ENCODE measurements at places on chromosomes 3 and 15.
A peak's percentile ranks its signal among the peaks of the same experiment; 100 is the strongest.

DNA sequence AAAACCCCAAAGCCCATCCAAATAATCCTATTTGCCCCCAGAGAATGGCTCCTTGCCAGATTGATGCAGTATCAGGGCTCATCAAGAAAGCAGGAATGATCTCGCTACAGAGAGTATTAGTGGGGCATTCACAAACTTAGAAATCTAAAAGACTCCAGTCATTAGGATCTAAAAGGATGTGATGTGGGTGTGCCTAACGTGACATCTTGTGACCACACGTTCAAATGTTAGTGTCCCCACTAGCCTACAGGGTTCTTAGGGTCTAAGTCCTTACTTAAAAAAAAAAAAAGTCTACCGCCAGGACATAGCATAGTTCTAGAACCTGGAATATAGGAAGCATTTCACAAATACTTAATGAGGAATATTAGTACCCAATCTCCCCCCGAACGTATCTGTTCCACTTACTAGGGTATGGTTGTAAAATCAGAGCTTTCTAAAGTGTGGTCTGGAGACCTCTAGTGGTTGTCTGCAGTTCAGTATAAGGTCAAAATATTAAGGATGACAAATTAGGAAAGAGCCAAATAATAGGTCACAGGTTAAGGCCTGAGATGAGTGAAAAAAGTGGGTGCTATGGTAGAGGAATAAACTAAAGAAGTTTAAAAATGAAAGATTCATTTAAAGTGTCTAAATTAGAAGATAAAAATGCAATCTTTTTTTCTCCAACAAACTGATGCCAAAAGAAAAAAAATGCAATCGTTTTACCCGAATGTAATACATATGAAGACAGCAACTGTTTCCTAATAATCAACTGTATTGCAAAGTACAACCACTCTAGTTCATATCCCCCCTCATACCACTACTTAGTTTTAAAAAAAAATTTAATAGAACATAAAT is 4.2 kb upstream of the CHRM5 start:
- DNase-seq = peak; percentile 57

GRCh38 chr3:48694610-48695392 is 9.1 kb upstream of the NCKIPSD start:
- no peak for DNase-seq

DNA sequence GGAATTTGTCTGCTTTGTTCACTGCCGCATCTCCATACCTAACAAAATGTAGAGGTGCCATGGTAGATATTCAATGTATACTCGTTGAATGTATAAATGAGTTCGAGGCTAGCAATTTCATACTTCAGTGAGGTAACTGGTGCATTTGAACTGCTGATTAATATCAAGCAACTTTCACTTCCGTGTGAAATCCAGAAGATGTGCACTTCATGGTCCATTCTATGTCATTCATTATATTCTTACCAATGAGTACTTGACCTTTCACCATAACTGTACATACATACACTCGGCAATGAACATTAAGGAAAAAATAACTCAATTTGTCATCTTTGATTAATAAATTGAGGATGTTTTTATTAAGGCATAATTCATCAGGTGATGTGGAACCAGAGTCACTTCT is 598.5 kb downstream of the ZNF385D start:
- no peak for DNase-seq

DNA sequence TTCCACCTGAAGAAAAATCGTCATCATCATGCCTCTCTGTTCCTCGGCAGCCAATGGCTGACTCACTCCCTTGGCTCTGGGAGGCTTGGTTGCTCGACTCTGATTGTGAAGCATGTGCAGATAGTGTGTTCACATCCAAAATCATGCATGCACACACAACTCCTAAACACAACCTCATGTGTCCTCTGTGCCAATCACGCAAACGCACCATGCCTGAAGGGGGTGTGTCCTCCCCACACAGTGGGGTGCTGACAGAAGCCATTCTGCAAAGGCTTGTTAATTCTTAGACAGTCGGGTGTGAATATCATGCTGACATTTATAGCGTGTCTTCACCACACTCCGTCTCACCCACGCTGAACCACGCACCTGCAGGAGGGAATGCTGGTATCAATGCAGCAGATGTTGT is 11.4 kb upstream of the CCDC174 start:
- no peak for DNase-seq

- DNase-seq = no peak
Measured at GRCh38 chr3:16301507-16301906, 36.5 kb downstream of the OXNAD1 start.

DNA sequence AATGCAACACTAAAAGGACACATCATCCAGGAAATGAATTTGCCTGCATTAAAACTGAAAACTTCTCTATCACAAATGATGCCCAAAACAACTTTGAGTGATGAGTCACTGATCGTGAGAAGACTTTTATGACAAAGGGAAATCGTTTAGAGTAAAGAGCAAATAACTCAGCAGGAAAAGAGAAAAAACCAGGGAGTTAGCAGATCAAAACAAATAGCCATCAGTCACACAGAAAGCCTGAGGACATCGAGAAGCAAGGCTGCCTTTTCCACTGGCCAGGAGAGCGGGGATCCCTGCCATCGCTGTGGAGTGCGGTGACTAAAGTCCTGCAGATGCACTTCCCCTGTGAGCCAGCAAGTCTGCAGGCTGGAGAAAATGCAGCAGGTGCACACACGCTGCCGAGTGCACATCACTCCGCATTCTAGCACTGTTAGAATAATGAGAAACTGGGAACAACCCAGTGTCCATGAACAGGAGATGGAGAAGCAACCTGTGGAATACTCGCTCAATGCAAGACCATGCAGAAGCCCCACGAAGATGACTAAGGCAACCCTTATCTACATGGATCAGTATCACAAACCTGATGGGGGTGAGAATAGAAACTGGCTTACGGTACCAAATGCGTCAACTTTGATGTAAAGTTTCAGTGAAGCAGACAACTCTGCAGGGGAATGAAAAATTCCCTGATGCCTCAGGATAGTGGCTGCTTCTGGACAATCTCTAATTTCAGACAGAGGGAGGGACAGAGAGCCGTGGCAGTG is 86.4 kb downstream of the NSMCE3 start:
- DNase-seq = no peak

GRCh38 chr3:106305882-106306435 is 437.1 kb upstream of the CBLB start:
- no peak for DNase-seq

GRCh38 chr3:138809500-138810256 is 25.1 kb downstream of the PIK3CB start:
- DNase-seq = no peak

GRCh38 chr3:31980530-31981205 is 394 bp downstream of the OSBPL10 start:
- DNase-seq = peak; percentile 67

- DNase-seq = no peak
Measured at GRCh38 chr3:13715961-13716360, 163.9 kb downstream of the WNT7A start.

DNA sequence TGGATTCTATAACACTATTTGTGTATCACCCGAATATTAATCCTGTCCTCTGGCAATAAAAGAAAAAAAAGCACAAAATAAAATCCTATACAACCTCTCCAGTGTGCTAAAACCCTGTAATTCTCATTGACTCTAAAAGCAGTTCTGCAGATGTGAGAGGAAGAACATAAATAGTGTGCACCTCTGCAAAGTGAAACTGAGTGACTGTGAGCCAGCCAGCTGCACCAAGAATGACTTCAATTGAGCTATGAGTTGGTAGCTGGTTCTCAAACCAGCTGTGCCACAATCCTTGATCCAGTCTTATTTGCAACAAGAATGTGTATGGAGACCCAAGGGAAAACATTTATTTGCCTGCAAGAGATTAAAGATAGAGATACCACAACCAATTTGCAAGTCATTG is 31.2 kb upstream of the COL8A1 start:
- DNase-seq = no peak

GRCh38 chr3:135166266-135166825 is 371.3 kb downstream of the EPHB1 start:
- DNase-seq = no peak

DNA sequence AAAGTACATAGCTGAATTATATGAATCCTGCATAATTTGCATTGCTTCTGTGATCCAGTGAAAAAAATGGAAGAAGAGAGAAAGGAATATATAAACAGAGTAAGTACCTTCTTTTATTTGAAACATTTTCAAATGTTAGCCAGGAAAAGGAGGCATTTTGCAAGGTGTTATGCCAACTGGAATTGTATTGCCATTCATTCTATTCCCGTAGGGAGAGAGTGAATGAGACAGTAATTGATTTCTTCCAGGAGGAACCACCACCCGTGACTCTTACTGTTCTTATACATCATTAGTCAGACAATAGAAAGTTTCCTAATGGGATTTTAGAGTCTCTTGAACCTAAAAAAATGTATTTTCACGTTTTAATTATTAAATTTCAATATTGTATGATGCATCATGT is 324.1 kb upstream of the ALCAM start:
- no peak for DNase-seq

DNA sequence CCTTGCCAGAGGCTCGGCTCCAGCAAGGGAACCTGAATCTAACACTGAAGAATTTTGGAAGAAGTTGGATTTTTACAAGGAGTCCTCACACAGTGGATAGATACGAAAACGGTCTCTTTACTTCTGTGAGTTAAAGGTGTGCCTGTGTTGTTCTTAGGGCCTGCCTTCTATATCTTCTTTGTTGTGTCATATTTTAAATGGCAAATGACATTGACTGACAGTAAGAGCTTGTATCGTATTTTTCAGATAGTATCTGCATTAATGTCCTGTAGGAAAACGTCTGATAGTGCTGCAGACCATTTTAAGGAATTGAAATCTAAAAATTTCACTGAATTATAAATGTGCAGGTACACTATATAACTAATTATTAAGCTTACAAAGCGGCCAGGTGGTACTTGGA is 56.3 kb downstream of the PTPRG start:
- no peak for DNase-seq

GRCh38 chr3:140758791-140759444 is 81.1 kb downstream of the TRIM42 start:
- DNase-seq = no peak

GRCh38 chr3:161599697-161600096 is 103.1 kb downstream of the OTOL1 start:
- DNase-seq = no peak

DNA sequence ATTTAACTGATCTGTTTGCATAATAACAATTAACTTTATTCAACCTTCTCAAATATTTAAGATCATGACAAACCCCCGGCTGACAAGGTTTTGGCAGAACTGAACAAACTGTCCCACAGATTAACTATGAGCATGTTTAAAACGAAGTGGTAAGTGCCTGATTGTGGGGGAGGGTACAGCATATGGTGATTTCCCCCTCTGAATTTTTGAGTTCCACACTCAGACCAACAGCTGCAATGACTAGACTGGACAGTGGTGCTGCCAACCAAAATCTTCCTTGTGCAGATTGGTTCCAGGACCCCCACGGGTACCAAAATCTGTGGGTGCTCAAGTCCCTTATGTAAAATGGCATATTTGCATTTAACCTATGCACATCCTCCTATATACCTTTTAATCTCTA is 449.5 kb downstream of the SHQ1 start:
- DNase-seq = peak; percentile 60

GRCh38 chr3:141065258-141065657 is 14.1 kb downstream of the SPSB4 start:
- DNase-seq = no peak

DNA sequence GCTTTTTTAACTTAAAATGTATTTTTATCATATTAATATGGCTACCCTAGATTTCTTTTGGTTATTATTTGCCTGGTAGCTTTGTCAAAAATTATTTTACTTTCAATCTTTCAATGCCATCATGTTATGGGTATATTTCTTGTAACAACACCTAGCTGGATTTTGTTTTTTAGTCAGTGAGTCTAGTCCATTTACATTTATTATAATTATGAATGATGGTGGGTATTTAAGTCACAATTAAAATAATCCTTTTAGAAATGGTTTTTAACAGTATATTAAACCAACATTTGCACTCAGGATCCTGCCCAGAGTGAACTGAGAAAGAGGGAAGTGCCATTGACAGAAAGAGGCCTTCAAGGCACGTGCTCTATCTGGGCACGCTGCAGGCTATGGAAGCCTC is 39.8 kb upstream of the NUDT16 start:
- no peak for DNase-seq

DNA sequence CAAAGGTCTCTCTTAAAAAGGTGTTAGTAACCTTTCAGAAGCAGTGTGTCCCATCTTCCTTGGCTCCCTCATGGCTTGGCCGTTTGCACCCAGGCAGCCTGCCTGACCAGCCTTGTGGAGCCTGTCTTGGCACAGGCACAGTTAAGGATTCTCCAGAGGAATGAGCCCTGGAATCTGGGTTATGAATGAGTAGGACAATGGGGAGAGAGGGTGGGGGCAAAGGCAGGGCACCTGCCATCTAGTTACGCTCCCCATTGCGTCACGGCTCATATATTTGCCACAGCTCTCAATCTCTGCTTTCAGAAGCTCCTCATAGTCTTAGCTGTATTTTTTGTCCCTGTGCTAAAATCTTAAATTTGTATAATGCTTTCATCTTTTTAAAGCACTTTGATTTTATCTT is 50.6 kb downstream of the WDR76 start:
- no peak for DNase-seq

- DNase-seq = no peak
Measured at GRCh38 chr3:152281133-152281713, 12.5 kb downstream of the MBNL1 start.

- no peak for DNase-seq
Measured at GRCh38 chr3:86147119-86147518, 843.8 kb downstream of the VGLL3 start.

- no peak for DNase-seq
Measured at GRCh38 chr3:37891227-37891626, 29.5 kb downstream of the CTDSPL start.

GRCh38 chr3:122082357-122082756 is 27.2 kb downstream of the CD86 start:
- no peak for DNase-seq

DNA sequence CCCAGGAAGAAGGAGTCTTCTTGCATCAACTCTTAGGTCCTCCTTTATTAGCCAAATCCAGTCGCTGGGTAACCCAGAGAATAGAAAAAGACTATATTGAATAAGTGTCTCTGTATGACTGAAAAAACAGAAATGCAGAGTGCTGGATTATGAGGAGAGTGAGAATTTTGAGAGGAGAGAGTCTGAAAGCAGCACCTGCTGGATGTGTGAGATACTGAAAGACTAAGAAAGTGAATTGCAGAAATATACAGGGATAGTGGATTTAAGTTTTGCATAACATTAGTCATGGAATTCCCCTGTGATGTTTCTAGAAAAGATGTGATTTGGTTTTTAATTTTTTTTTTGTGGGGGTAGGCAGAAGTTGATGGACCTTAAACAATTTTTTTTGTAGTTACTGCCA is 296.5 kb downstream of the MECOM start:
- DNase-seq = no peak

GRCh38 chr15:74983725-74984231 is 11.6 kb upstream of the SCAMP5 start:
- no peak for DNase-seq

All from NCI-H524 (cell line).